H7 (cell line): ENCODE measurements at places on chromosomes 5 and 9. TPM values are rescaled to one million over a fixed set of nuclear protein-coding genes. Genes with fewer than 3 reads are reported as not detected.

The SLC36A3 gene
- not detected in 2 replicates for total RNA-seq

The NR5A1 gene
- 0.30 and 0.73 TPM in 2 replicates for total RNA-seq

- no peak for DNase-seq
These were observed 77.0 kb downstream of the IQGAP2 start for GRCh38 chr5:76479973-76480667.

DNA sequence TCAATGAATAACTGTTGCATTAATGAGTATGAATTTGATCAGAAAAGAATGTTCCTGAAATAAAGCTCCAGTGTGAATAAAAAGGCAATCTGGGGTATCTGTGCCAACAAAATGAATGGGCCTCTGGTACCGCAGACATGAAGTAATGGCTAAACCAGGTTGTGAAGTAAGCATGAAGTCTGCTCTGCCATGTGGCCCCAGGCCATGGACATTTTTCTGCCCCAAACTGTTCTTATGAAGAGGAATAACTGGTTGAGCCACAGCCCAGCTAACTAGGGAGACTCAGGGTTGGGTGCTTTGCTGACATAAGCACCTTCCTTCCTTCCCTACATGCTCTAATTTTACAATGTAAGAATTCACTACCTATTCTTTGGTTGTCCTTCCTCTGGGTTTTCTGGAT is 147.4 kb upstream of the LRRTM2 start:
- DNase-seq = no peak

- DNase-seq = no peak
These were observed 119.8 kb downstream of the GABRG2 start for GRCh38 chr5:162187371-162187770.

GRCh38 chr5:35777358-35778087 is 79.2 kb upstream of the IL7R start:
- peak; percentile 46 for DNase-seq
